ENCODE measurements at places on chromosomes 5 and 9. TPM values are rescaled to one million over a fixed set of nuclear protein-coding genes. Genes with fewer than 3 reads are reported as not detected.

Gene CARD9
- 5.4 TPM for total RNA-seq

DNA sequence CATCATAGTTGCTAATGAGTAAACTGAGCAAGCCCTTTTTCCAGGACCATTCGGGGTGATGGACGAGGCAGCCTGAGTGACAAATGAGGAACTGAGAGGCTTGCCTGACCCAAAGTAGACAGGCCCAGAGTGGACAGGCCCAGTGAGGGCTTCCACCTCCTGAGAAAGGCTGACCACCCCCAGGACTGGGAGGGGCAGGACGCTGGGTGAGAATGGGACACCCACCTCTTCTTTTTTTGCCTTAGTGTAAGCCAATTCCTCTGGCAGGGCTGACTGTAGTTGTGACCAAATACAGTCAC lies 68.3 kb downstream of the MACROH2A1 start:
- no peak for DNase-seq

Gene COL23A1
- total RNA-seq, result not detected

Gene PCDHB13
- total RNA-seq, result 1.8 TPM

All from A673 (cell line).